Retina (tissue), 1 donor: ENCODE measurements at places on chromosomes 13 and 19.

- no peak for DNase-seq
Measured at GRCh38 chr13:106291006-106291405, 244.5 kb downstream of the EFNB2 start.

GRCh38 chr19:10776900-10777650 lies 58.9 kb downstream of the TMED1 start:
- DNase-seq: no peak

- no peak for DNase-seq
Measured at GRCh38 chr19:8831373-8831772, 731 bp downstream of the ZNF558 start.

GRCh38 chr19:34313188-34313587 lies 51.8 kb upstream of the GPI start:
- no peak for DNase-seq

DNA sequence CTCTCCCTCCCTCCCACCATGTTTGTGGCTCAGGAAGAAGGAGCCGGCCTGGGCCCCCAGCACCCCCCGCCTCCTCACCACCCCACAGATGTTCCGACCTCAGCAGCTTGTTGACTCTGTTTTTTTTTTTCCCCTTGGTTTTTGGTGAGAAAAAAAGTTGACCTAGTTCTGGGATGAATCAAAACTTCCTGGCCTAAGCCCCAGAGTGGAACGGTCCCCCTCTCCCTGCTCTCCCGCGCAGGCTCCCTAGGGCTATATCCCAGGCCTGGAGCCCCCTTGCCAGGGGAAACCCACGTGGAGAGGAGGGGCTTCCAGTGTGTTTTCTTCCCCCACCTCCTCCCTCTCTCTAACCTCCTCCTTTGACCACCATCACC lies 4.0 kb downstream of the COL5A3 start:
- DNase-seq: no peak

DNA sequence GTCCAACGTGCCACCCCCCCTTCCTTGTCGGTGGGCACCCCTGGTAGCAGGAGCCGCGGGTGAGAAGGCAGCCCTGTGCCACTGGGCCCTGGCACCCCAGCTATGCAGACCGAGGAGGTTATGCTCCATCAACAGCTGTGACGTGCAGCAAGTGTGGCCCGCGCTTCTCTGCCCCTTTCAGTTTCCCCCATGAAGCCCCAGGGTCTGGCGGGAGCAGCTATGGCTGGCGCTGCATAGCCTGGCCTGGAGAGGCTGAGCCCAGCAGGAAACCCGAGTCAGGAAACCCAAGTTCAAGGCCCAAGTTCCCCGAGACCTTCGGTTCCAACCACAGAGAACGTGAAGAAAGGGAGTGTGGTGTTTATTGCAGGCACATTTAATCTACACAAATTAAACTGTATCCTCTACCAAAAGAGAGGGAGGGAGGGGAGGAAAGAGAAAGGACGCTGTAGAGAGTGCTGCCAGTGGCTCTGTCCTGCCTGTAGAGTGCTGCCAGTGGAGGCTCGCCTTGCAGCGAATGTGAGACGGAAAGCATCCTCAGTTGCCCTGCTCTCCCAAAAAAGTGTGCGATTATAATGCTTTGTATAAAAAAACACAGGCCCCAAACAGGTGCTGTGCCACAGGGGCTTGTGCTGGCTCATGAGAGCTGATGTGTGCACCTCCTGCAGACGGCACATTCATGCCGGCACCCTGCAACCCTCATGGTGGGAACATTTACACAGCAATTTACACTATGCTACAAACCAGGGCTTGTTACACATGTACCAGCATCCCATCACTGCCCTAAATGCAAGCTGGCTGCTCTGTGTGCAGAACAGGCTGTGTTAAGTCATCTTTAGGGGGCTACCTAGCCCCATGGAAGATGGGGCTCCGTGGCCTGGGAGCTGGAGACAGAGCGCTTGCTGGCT lies 16.3 kb downstream of the POP4 start:
- no peak for DNase-seq

DNA sequence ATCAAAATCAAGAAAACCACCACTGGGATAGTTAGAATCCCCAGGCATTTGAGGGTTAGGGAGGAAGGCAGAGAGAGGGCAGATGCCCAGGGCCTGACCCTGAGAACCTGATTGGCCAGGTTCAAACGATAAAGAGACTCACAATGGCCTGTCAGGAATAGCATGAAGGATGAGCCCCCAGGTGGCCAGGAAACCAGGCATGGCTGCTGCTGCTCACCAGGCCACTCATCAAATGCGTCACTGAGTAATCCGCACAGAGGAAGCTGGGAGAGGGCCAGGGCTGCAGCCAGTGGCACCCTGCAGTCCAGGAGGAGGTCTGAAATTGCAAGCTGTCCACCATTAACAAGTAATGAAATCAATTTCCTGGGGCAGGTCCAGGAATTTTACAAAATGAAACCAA lies 111.3 kb downstream of the KATNAL1 start:
- peak; percentile 62 for DNase-seq

DNA sequence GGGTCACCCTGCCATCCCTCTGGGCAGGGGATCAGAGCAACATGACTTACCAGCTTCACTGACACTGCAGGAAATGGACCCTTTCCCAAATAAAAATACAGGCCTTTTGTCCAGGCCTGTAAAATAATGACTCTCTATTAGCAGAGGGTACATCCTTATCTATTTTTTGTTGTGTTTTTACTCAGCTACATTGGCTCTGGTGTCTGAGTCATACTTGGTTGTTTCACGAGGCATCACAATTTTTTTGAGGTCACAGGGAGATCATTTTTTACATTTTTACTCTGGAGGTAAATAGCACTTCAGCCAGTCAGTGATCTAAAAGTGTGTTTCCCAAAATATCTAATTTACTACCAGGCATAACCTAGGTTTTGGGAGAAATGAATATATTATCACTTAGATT lies 6.9 kb upstream of the HTR2A start:
- no peak for DNase-seq

GRCh38 chr13:22821589-22821988 lies 359.2 kb upstream of the SGCG start:
- DNase-seq: no peak

- no peak for DNase-seq
Measured at GRCh38 chr19:58558066-58558622, at the start of gene UBE2M. TSS of gene UBE2M (minus strand) at chr19:58558611. CDS start at chr19:58558381, 230 bp downstream.

DNA sequence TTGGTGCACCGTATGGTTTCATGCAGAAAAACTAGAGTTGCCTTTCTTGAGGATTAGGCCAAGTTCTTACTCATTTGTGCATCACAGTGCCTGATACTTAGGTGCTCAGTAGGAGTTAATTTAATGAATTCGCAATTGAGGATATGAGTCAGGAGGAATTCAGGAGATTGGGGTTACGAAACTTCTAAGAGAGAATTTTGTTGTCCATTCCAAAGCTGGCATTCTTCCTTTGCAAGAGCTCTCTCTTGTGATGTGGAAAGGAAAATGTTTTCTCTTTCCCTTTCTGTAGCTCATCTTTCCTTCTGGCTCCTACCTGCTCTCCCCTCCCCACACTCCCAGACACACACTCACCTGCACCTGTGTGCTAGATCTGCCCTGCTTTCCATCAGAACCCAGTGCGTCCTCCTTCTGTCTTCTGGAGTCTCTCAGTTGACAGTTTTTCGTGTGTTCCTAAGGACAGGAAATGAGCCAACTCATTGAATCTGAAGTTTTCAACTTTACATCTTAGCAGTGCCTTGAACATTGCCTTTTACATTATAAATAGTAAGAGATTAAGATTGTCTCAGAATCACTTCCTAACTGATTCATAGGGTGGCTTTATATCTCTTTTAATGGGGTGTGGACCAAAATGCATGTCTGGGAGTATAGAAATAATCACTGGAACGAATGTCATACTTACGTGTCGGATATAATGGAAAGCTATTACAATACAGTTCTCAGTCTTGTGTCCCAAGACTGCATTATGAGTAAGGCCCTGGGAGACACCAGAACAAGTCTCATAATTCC lies 19.7 kb upstream of the ERCC5 start:
- no peak for DNase-seq

DNA sequence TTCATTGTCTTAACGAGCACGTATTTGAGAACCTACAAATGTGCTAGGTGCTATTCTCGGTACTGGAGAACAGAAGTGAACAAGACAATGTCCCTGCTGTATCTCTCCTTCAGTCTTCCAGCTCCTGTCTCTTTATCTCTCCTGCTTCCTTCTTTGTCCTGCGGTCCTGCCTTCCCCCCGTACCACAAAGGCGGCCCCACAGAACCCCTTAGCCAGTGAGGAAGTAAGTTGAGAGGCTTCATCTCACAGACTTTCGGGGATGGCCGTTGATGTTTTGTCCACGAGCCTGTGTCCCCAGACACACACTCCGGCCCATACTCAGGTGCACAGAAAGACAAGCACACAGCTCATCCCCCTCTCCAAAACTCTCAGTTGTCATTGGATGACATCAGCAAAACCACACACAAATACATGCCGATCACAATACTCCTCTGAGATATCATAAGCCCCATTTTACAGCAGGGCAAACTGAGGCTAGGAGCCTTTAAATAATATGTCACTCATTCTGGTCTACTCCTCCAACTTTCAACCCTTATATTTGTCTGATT lies 507 bp upstream of the SWSAP1 start:
- no peak for DNase-seq

GRCh38 chr19:43524922-43525835 lies 1.8 kb downstream of the ETHE1 start:
- DNase-seq: no peak

GRCh38 chr13:77448689-77449088 lies 86.8 kb upstream of the SCEL start:
- DNase-seq: no peak

- no peak for DNase-seq
Measured at GRCh38 chr19:47756953-47757608, 11.7 kb downstream of the NOP53 start.

DNA sequence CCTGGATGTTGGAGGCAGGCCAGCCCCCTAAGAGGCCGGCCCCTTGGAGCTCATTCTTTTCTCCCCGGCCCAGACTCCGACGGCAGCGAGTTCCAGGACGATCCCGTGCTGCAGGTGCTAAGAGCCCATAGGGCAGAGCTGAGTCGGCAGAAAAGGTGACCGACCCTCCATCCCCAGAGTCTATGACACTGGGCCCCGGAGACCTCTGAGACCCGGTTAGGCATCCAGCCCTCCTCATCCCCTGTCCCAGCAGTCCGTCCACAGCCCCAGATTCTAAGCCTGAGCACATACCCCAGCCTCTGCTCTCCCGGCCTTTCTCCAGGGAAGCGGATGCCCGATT lies 7.3 kb upstream of the ARHGAP33 start:
- no peak for DNase-seq

DNA sequence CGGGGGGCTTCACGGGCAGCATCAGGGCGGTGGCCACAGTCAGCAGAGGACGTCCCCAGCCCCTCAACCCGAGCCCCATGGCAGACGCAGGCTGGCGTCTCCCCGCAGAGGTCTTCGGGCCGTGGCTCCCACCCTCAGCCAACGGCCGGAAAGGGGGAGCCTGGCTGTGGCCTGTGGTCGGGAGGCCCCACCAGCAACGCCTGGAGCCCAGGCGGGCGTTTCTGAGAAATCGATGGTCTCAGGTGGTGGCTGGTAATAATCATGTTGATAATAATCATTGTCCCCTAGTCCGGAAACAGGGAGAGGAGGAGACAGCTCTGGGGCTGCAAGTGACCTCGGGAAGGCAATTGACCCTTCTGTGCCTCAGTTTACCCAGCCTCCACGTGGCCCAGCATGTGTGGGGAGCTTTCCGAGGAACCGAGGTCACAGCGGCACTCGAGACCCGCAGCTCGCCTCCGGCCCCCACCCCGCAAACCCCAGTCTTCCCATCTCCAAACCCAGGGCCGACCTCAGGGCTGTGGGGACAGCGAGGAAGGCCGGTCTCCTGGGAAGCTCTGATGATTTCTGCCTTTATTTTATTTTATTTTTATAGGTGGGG lies at the start of gene PRSS57:
TSS of gene PRSS57 (minus strand) at position 101 of the 598 bp plus-strand sequence. CDS start at position 79, 22 bp downstream.
- no peak for DNase-seq

DNA sequence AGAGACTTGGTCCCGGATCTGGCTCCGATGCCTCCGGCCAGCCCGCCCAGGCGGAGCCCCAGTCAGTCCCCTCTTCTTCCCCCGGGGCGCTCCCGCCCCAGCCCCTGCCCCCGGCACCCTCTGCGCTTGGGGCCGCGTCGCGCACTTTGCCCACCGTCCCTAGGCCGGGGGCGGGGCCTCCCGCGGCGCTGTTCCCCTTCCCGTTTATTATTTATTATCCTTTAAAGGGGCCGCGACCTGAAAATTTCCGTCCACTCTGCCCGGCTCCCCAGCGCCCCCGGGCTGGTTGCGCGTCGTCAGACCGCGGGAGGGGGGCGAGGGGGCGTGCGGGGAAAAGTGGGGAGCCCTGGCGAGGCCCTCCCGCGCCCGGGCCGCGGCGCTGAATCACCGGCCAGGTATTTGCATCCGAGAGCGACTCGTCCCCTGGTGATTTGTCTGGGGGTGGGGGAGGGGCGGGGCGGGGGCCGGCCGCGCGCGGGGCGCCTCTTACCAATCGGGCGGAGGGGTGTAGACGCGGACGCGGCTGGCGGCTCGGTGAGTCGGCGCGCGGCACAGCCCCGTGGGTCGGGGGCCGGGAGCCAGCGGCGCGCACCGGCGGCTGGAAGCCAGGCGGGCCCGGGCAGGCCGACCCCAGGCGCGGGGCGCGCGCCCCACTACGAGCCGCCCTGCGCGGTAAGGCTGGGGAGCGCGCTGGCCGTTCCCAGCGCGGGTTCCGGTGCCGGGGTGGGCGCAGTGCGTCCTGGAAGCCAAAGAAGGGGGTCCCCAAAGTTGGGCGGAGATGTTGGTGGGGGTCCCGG lies at the start of gene ARID3A:
TSS of gene ARID3A (plus strand) at position 510 of the 797 bp plus-strand sequence. CDS start 3,494 bp downstream, outside the sequence.
- DNase-seq: peak; percentile 92

DNA sequence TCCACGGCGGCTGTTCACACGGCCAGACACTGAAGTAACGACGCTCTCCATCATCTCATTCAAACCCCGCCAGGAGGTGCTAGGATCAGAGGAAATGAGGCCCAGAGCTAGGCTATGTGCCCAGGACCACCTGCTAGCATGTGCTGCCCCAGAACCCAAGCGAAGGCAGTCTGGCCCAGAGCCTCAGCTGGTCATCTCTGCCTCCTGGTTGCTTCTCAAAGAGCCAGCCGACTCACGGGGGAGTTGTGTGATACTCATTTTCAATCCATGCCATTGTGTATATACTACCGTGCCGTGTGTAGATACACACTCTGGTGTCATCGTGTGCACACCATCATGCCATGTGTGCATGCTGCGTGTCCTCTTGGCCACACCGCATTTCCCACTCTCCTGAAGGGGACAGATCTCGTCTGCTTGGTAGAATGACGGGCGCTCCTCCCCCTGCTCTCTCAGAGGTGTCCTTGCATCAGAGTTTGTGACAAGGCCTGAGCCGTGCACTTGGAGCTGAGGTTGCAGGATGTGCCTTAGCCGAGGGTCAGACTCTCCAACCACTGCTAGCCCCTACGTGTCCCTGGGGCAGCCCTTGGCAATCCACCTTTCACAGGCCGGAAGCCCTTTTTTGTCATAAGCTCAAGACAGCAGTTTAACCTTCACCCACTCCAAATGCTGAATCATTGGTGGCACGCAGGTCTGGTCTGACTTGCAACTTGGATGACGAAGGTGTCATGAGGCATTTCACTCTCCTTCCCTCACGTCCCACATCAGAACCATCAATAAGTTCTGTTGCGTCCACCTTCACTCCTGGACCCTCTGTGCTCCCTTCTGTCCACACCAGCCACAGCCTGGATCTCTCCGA lies 130.4 kb downstream of the CRYL1 start:
- no peak for DNase-seq
